ENCODE measurements at places on chromosomes 6 and 20.

GRCh38 chr6:105645958-105646357, 243.1 kb upstream of the PREP start:
- DNase-seq: no peak

GRCh38 chr6:82484737-82485626, 121.4 kb downstream of the TPBG start:
- DNase-seq: no peak

GRCh38 chr6:27901801-27902200, 10.4 kb downstream of the OR2B2 start:
- no peak for DNase-seq

- peak; percentile 84 for DNase-seq
Measured at GRCh38 chr6:133991096-133991593, 38.1 kb downstream of the TBPL1 start.

DNA sequence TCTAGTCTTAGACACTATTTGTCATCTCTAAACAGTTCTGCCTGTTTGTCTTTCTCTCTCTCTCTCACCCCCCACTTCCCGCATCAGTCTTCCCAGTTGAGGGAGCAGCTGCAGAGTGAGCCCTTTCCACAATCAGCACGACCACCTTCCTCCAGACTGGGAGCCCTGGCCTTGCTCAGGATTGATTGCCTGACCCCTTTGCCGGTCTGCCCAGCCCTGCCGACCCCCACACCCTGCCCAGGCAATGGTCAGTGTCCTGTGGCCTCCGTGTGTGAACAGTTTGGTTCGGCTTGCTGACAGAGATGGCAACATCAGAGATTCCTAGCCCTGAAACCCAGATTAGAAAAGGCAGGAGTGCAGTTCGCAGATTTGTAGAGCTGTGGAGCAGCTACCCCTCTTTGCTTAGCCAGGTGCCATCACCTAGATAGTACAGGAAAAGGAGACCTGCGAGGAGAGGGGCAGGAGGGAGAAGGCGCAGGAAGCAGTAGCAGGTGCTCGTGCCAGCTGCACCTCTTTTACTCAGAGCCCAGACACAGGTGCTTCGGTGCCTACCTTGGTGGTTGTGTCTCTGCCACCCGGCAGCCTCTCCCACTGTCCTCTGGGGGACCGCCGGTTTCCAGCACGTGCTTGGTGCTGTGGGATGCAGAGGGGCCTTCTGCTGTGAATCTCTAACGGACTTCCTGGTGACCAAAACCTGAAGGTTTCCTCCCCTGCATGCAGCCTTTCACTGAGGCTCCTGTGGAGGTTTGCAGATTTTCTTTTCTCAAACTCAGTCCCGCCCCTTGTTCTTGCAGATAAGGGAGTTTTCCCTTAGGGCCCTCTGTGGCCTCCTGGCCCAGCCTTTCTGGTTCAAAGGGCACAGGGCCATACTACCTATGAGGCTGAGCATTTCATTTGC, 92.4 kb downstream of the SCML4 start:
- no peak for DNase-seq

GRCh38 chr6:25332655-25333071, 53.5 kb downstream of the CARMIL1 start:
- no peak for DNase-seq

GRCh38 chr6:162459985-162460384, 267.6 kb downstream of the PRKN start:
- DNase-seq: no peak

DNA sequence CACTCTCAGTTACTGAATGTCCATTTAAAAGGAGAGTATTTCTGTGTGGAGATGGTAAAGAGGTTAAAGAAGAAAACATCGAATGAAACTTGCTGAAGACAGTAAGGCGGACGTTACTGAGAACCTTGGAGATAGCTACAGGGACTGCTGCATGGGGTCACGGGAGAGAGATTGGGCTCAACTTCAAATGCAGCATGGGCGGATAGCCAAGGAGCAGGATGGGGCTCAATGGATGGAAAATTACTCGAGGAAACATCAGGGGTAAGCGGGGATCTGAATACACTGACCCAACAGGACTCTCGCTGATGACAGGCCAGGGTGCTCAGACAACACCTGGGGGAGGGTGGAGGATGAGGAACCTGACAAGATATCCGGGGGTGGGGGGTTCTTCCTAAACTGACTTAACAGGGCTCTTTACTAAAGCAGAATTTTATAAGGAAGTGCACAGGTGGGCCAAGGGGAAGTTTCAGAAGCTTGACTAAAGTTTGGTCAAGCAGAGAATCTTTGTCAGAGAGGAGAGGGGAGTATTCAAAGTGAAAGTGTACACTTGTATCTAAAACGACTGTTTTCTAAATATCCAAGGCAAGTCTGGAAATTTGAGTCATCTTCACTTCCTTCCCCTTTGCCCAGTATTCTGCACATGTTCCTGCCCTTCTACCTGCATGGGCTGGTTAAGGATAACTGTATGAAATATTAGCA, 22.8 kb downstream of the ECT2L start:
- DNase-seq: no peak

- DNase-seq: peak; percentile 10
Measured at GRCh38 chr6:129586815-129587214, 123.2 kb downstream of the ARHGAP18 start.

DNA sequence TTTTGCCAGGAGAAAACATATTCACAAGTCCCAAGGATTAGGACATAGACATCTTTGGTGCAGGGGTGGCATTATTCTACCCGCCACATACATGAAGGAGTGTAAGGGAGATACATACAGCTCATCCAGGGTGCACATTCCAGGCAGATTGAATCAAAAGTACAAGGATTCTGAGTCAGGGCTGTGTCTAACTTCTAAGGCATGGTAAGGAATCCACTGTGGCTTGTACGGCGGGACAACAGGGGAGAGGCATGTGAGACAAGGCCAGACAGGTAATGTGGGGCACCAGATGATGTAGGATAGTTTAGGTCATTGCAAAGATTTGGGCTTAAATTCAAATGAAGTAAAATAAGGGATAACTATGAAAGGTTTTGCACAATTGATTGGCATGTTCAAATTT, 780.9 kb downstream of the C6orf118 start:
- peak; percentile 8 for DNase-seq

GRCh38 chr6:56541741-56542360, 100.8 kb downstream of the DST start:
- DNase-seq: no peak

- no peak for DNase-seq
Measured at GRCh38 chr6:35973670-35974222, 50.7 kb downstream of the SLC26A8 start.

GRCh38 chr20:44552950-44553908, 29.1 kb upstream of the PKIG start:
- DNase-seq: peak; percentile 91

DNA sequence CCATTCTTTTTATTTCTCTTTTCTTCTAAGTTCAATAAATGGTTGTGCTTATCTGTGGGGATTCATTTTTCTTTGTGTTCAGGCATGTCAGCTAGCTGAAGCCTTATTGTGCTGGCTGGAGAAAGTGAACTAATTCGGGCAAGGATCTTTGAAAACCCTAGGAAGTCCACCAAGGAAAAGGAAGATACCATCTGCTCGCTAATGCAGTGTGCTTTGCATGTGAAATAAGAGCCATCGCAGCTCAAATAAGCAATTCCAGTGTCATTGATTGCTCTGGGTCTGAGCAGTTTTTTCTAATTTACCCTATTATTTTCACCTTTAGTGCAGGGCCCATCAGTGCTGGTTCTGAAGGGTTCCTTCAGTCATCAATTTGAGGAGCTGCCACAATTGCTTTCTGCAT, 309.4 kb upstream of the SOX4 start:
- no peak for DNase-seq

DNA sequence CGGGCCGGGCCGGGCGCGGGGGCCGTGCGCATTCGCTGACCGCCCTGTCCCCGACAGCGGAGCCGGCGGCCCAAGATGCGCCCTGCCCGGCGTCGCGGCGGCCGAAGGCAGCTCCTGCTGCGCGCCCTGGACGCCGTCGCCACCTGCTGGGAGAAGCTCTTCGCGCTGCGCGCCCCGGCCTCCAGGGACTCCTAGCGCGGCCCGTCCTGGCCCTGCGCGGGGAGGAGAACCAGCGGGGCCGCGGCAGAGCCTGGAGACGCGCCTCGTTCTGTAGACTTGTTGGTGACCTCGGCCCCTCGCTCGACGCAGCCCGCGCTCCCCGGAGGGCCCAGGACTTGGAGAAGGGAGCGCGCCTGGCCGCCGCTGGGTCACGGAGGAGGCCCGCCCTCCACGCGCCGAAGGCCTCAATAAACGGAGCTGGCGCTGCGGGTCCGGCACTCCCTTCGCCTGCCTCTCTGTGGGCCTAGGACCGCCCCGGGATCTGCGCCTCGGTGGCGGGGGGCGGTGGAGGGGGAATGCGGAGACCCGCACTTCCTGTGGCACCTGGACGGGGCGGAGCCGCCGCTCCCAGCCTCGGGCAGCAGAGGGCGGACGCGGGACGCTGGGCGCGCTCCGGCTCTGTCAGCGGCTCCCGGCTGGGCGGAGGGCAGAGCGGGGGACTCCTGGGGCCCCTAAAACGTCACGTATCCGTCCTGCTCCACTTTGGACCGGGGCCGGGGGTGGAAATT, 2.7 kb downstream of the C20orf204 start:
- DNase-seq: peak; percentile 37
